ENCODE measurements at places on chromosomes 1 and 21. TPM values are rescaled to one million over a fixed set of nuclear protein-coding genes. Genes with fewer than 3 reads are reported as not detected.

The PRELP gene
- 1.4 TPM for total RNA-seq

GRCh38 chr1:6509919-6510291 lies 18.4 kb upstream of the PLEKHG5 start:
- no peak for DNase-seq

DNA sequence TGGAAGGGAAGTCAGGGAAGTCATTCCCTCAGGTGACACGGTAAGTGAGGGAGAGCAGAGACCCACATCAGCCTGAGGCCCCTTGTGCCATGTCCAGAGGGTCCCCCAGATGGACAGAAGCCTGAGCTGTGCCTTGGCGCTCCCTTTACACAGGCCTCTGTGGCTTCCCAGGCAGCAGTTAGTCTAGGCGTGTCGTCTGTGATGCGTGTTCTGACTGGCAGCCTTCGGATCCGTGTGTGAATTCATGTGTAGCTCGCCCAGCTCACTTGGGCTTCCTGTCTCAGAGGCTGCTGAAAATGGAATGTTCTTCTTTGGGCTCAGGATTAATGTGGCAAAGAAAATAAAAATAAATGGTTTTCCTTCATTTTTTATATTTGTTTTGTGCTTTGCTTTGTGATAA lies 28.3 kb downstream of the PRMT2 start:
- no peak for DNase-seq

DNA sequence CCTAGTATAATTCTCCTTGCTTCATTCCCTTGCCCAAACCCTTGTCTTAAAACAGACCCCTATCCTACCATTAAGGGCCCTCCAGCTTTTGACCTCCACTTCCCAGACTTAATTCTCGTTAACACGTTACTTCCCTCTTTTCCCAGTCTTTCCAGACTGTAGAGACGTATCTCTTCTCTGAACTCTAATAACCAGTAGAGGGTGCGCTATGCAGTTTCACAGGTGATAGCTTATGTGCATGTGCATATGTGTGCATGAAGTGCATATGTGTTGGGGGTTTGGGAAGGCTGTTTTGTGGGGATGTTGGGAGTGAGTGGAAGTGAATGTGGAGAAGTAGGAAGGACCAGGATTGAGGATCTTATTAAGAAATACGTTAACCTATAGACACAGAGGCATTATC lies 78.1 kb upstream of the CCDC190 start:
- DNase-seq = no peak

- no peak for DNase-seq
Observed at GRCh38 chr1:206518206-206518605, 10.9 kb downstream of the RASSF5 start.

The AUNIP gene
- total RNA-seq = not detected

DNA sequence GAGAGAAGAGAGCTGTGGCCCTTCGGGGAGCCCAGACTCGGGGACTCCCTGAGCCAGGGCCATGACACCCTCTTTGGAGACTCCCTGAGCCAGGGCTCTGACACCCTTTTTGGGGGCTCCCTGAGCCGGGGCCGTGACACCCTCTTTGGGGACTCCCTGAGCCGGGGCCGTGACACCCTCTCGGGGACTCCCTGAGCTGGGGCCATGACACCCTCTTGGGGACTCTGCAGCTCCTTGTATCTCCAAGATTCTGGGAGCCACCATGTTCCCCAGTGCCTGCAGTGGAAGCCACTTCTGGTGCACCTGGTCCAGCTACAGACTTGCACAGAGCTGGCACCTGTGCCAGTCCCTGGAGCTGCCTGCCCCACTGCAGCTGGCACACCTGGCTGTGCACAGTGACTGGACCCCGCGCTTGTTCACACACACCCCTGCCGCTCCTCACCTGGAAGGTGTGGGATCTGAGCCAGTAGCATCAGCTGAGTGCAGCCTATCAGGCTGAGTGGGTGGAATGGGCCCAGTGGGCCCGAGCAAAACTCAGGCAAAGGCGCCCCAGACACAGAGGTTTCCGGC lies 3.8 kb upstream of the SSU72 start:
- no peak for DNase-seq

DNA sequence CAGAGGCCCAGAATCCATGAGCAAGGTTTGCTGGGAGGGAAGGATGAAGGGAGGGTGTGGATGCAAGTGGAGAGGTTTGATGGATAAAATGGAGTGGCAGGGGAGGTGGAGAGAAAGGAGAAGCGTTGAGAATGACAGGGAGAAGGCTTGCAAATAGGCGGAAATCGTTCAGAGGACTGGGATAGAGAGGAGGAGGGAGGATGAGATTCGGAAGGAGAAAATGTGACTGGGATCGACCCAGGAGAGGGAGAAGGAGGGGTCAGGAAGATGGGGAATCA lies 376 bp downstream of the AVPR1B start:
- DNase-seq = no peak

GRCh38 chr1:174031099-174031498 lies 8.9 kb upstream of the RC3H1 start:
- DNase-seq = no peak

The DDR2 gene
- 2.5 TPM for total RNA-seq
